ENCODE measurements at places on chromosomes 2 and 18. TPM values are rescaled to one million over a fixed set of nuclear protein-coding genes. Genes with fewer than 3 reads are reported as not detected.
A peak's percentile ranks its signal among the peaks of the same experiment; 100 is the strongest.

Gene CCDC68
- total RNA-seq, result 15.8 TPM

Gene TLK1
- total RNA-seq, result 32.2 TPM

DNA sequence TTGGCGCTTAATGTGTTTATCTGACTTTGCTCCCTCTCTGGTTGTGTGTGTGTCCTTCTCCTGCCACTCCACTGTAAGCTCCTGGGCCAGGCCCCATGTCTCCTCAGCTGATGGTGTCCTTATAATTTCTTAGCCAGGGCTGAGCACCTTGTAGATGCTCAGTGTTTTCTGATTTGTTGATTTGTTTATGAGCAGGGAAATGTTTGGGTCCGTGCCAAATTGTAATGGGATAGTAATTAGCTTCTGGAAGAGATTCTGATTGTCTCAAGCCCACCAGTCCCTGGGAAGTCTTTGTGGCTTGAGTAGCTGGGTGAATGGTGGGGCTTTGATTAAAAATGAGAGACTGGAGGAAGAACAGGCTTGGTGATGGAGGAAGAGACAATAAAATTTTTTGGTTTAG, 270.5 kb downstream of the MYCN start:
- no peaks in the 10 kb centered on the region for H3K27me3 ChIP-seq
- no peak overlapping the region for H3K27ac ChIP-seq
- no peak overlapping the region for H3K4me3 ChIP-seq
- no peaks in the 10 kb centered on the region for H3K36me3 ChIP-seq
- no peaks in the 10 kb centered on the region for H3K4me1 ChIP-seq

DNA sequence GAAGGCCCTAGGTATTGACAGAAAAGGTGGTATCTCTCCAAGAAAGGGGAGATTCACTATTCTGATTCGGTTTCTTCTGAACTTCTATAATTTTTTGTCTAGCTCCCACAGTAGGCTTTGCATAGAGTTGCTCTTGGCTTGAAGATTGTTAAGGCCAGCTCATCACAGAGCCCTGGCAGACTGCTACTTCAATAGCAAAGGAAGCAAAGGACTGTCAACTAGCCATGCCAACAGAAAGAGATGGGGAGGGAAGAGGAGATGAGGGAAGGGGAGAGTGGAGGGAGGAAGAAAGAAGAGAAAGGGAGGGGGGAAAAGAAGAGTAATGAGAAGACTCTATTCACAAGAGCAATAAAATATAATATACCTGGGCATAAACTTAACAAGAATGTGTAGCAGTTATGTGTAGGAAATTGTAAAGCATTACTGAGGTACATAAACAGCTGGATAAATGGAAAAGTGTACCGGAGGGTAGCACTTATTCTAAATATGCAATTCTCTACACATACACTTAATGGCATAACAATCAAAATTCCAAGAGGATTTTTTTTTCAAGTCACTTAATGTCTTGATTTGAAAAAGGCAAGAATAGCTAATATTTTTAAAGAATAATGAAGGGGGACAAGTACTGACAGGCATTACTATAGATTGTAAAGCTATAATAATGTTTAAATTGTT, 102.5 kb downstream of the LOXHD1 start:
- H3K4me1 ChIP-seq, result no peaks in the 10 kb centered on the region
- H3K27ac ChIP-seq, result no peak overlapping the region
- no peak for DNase-seq
- no peak overlapping the region for H3K4me3 ChIP-seq
- no peaks in the 10 kb centered on the region for H3K36me3 ChIP-seq

- no peaks in the 10 kb centered on the region for H3K27me3 ChIP-seq
- no peak for DNase-seq
- H3K36me3 ChIP-seq, result no peaks in the 10 kb centered on the region
- no peak overlapping the region for H3K4me3 ChIP-seq
Measured at GRCh38 chr2:42113452-42113851, 55.7 kb upstream of the EML4 start.

Gene GTF2A1L
- 22.2 TPM for total RNA-seq

DNA sequence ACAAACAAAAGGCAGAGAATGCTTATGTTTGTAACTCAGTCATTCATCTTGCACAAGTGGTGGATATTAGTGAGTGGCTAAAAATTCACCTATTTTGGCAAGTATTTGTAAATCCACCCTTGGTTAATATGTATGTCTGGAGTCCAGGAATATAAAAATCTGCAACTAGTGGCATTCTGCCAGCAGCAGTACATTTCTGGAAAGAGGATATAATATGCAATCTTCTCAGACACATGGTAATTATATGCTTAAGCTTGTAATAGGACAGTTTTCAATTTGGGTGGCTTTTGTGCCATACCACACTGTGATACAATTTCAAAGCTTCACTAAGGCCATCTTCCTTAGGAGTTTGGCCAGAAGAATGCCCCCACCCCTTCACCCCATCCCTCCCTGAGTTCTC, 693.3 kb downstream of the MBD2 start:
- DNase-seq, result no peak
- no peak overlapping the region for H3K27ac ChIP-seq
- no peaks in the 10 kb centered on the region for H3K36me3 ChIP-seq
- no peaks in the 10 kb centered on the region for H3K27me3 ChIP-seq
- no peaks in the 10 kb centered on the region for H3K4me1 ChIP-seq

DNA sequence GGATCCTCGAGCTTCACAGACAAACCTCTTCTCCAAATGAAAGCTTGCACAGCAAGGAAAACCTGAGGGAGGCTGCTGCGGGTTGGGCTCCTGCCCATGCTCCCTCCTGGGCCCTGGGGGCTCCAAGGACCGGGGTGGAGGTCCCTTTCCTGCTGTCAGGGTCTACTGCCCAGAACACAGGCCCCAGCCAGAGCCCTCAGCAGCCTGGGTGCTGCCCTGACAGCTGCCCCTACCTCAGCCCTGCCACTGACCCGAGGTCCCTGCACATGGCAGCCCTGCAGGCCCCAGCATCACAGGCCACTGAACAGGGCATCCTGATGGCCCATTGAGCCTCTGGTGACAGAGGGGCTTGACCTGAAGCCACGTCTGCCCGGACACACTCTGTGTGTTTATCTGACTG, 41.0 kb downstream of the CROCC2 start:
- peak; percentile 53 for DNase-seq
- H3K27me3 ChIP-seq, result no peaks in the 10 kb centered on the region
- no peaks in the 10 kb centered on the region for H3K4me1 ChIP-seq
- H3K36me3 ChIP-seq, result no peaks in the 10 kb centered on the region
- no peak overlapping the region for H3K27ac ChIP-seq
- no peak overlapping the region for H3K4me3 ChIP-seq

Gene CD8B2
- total RNA-seq, result not detected

Gene CDK5R2
- not detected for total RNA-seq

Gene ALPP
- not detected for total RNA-seq

DNA sequence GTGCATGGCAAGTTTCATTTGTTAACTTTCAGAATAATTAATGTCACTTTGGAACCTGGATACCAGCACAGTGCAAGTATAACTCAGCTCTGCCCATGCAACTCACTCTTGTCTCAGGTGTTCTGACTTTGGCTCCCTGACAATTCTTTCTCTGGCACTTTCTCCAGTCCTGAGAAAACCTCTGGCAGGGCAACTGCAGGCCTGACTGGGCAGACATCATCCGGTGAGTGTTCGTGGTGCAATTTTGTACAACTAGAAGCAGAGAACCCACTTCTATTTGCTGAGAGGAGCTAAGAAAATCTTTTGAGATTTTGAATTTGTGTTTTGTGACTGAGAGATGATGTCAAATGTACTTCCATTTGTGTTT, 143.0 kb downstream of the AQP4 start:
- H3K27ac ChIP-seq, result no peak overlapping the region
- no peak overlapping the region for H3K4me3 ChIP-seq
- DNase-seq, result no peak

Gene DHX57
- total RNA-seq, result 4.3 TPM

- no peak overlapping the region for H3K4me3 ChIP-seq
- no peaks in the 10 kb centered on the region for H3K27me3 ChIP-seq
- H3K4me1 ChIP-seq, result peaks cover 15% of the 10 kb centered on the region
- H3K36me3 ChIP-seq, result no peaks in the 10 kb centered on the region
- H3K27ac ChIP-seq, result peak overlapping the region; percentile 46
Measured at GRCh38 chr2:85707304-85707703, 13.1 kb downstream of the GNLY start.

- H3K27me3 ChIP-seq, result no peaks in the 10 kb centered on the region
- no peak overlapping the region for H3K27ac ChIP-seq
- no peak for DNase-seq
- H3K4me3 ChIP-seq, result no peak overlapping the region
Measured at GRCh38 chr18:58054041-58054781, 10.2 kb downstream of the NEDD4L start.

Gene ATP6V1B1
- not detected for total RNA-seq

DNA sequence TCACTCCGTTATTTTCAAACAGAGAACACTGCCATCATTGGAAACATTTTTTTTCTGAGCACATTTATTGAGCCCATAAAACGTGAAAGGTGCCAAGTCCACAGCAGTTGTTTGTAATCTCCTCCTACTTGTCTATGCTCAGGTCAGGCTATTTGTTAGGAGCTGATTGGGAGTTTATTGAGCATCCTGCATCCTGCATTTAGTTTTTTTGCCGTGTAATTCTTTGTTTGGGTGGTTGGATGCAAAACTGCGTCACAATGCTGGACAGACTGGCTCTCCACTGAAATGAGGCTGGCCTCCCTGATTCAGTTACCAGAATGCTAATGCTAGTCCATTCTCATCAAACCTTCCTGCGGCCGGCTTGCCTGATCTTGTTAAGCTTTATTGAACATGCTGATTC, 71.4 kb downstream of the RAPGEF4 start:
- no peak for DNase-seq
- H3K36me3 ChIP-seq, result no peaks in the 10 kb centered on the region
- H3K27ac ChIP-seq, result no peak overlapping the region
- H3K27me3 ChIP-seq, result no peaks in the 10 kb centered on the region
- no peaks in the 10 kb centered on the region for H3K4me1 ChIP-seq
- no peak overlapping the region for H3K4me3 ChIP-seq

GRCh38 chr2:141590620-141591019, 540.2 kb downstream of the LRP1B start:
- H3K27me3 ChIP-seq, result no peaks in the 10 kb centered on the region
- no peak overlapping the region for H3K4me3 ChIP-seq
- no peaks in the 10 kb centered on the region for H3K36me3 ChIP-seq
- no peak overlapping the region for H3K27ac ChIP-seq
- no peak for DNase-seq

Gene DSG1
- total RNA-seq, result not detected

Gene FRZB
- 42.5 TPM for total RNA-seq

Gene CFAP210
- total RNA-seq, result not detected

Data from ascending aorta (tissue), 2 donors.